ENCODE measurements at places on chromosomes 3 and 15.

DNA sequence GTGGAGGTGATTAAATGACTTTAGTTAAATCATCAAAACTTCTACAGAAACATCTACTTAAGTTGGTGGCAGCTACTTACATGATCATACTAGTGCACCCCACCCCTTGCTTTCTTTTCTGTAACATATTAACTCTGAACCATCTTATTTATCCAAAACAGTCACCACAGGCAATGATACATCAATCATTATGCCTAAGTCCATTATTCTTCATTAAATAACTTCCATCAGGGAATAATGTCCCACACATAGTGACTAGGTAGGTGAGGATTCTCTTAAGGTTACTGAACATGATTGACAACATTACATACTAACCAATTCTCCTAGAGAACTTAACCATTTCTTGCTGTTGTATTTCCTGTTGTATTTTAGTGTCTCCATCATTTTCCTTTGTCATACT, 210.2 kb downstream of the NR1D2 start:
- no peak for DNase-seq

DNA sequence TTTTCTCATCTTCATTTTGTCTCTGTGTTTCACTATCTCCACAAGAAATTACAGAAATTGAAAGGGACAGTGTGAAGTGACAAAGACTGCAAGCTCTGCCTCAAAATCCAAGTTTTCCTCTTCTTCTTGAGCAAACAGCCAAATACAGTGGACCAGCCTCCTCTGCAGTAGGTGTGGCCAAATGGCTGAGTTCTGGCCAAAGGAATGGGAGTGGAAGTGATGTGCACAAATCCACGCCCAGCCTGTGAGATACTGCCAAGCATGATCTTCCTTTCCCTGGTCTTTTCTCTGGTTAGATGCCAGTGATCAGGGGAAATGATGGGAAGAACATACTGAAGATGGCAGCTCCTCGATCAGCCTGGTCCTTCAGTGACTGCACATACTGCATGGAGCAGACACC, 111.0 kb upstream of the CPNE4 start:
- DNase-seq, result no peak

DNA sequence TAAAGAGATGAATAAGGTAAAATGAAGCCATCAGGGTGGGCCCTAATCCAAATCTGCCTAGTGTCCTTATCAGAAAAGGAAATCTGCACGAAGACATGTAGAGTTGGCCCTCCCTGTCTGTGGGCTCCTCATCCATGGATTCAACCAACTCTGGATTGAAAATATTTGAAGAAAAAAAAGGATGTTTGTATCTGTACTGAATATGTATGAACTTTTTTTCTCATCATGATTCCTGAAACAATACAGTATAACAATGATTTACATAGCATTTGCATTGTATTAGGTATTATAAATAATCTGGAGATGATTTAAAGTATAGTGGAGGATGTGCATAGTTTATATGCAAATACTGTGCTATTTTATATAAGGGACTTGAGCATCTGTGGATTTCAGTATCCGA, 59.0 kb upstream of the SMAD6 start:
- DNase-seq, result no peak

DNA sequence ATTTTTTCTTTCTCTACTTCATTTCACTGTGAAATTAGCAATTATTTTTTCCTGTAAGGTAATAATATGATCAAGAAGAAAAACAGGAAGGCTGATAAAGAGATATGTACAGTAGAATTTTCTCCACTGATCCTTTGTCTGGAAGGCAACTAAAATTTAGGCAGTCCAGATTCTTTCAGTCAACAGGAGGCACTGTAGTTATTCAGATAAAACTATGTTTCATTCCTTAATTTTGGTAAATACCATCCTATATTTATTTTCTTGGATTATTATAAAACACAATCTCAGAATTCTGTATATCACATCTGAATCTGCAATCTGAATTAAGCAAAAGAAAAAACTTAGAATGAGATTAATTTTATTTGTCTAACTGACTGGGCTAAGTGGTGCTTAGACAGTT, 343.2 kb downstream of the LSAMP start:
- no peak for DNase-seq

- no peak for DNase-seq
Observed at GRCh38 chr3:99901200-99901926, 83.7 kb downstream of the CMSS1 start.

DNA sequence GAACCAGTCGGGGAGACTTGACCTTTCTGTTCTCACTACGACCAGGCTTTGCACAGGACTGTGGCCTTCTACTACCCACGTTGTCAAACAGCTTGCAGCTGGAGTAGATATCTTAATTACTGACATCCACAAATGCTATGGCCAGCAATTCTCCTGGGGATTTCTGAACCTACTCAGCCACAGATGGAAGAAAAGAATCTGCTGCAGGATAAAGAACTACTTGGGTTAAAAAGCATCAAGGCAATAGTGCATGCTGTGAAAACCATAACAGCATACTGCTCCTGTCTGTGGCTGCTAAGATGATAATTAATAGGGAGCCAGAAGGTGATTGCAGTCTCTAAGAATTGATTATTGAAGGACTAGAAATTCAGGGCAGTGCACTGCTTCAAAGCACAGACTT, 859.2 kb upstream of the SEMA6D start:
- no peak for DNase-seq

- DNase-seq, result no peak
Observed at GRCh38 chr15:98289747-98290146, 329.2 kb downstream of the ARRDC4 start.

Measured in activated gamma-delta T cell (primary cell).